ENCODE measurements at places on chromosomes 7 and 10.

DNA sequence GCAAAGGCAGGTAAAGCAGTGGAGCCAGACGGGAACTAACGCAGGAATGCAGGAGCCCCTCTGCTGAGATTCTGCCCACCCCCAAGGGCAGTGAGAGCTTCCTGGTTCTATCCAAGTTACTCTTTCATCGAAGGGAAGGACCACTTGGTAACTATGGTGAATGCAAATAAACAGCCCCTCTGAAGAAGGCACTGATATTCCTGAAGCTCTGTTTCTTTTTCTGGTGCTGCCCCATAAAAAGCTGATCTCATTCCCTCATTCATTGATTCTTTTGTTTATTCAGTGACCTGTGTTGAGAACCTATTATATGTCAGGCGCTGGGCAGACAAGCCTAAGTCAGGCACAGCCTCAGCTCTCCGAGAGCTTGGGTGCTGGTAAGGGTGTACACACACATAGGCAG is 217.3 kb downstream of the SNX10 start:
- DNase-seq = no peak

GRCh38 chr7:129134356-129134987 is 10.0 kb upstream of the TSPAN33 start:
- peak; percentile 45 for DNase-seq

DNA sequence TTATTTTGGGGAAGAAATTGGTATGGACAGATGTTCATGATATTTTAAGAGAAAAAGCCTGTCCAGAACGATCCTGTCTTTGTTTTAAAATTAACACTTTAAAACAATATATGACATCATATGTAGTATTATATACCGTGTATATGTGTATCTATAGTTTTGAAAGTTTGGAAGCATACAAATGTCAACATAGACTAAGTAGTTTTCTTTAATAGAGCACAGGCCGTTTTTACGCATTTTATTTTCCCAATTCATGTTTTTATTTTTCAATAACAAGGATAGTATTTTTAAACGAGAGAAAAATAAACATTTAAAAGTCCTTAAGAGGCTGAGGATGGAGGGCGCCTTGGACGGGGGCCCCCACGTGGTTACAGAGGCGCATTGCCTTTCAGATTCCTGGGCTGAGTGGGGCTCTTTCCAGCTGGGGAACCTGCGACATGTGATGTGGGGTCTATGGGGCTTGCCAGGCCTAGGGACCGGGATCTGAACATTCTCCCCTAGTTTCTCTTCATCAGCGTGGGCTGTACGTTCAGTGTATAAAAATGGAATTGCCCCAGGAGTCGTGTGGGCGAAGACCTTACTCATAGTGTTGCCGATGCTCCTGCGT is 127.8 kb upstream of the ZNF746 start:
- peak; percentile 84 for DNase-seq

DNA sequence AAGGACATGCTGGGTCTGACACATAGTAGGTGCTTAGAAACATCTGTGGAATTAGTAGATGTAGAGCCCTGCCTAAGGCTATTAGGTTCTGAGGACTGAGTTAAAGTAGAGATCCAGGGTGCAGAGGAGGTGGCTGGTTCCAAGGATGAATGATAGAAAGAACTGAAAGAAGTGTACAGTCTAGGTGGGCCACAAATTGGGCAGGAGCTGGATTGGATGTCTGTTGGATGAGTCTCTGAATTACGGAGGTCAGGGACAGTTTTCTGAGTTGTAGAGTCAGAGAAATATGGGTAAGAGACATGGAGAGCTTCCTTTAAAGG is 2.0 kb upstream of the SAMD8 start:
- no peak for DNase-seq

GRCh38 chr10:110042181-110042580 is 34.4 kb downstream of the ADD3 start:
- DNase-seq = no peak

GRCh38 chr7:45982132-45982531 is 61.1 kb upstream of the IGFBP3 start:
- DNase-seq = no peak

- DNase-seq = peak; percentile 56
These were observed 3.0 kb downstream of the SMARCD3 start for GRCh38 chr7:151245360-151246101.

GRCh38 chr10:95480901-95481491 is 80.2 kb downstream of the SORBS1 start:
- no peak for DNase-seq

- DNase-seq = no peak
These were observed 507.1 kb upstream of the ADARB2 start for GRCh38 chr10:2244471-2244870.

- no peak for DNase-seq
These were observed 99.8 kb downstream of the EPDR1 start for GRCh38 chr7:38020121-38020785.

- DNase-seq = no peak
These were observed 8.0 kb downstream of the HGF start for GRCh38 chr7:81761821-81762220.

DNA sequence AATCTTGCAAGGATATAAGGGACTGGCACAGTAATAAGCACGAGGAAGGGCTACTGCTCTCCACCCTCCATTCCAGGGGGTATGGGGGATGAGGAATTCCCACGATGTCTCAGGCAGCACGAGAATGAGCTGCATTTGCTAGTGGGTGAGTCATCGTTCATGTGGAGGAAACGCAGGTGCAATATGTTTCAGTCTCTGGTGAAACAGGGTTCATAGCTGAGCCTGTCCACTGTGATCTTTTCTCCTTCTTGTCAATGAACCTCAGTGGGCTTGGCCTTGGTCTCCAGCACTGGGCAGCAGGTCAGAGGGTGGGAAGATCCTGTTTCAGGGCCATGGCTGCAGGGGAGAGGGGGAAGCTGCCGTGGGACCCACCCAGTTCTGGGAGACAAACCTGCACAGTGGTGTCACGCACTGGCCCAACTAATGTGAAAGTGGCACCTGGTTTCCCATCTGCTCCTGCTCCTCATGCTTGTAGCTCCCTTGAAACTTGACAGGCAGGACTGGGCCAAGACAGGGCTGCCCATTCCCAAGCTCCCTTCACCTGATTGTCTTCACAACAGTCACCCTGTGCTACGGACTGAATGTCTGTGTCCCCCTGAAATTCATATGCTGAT is 181.9 kb downstream of the USP6NL start:
- no peak for DNase-seq

DNA sequence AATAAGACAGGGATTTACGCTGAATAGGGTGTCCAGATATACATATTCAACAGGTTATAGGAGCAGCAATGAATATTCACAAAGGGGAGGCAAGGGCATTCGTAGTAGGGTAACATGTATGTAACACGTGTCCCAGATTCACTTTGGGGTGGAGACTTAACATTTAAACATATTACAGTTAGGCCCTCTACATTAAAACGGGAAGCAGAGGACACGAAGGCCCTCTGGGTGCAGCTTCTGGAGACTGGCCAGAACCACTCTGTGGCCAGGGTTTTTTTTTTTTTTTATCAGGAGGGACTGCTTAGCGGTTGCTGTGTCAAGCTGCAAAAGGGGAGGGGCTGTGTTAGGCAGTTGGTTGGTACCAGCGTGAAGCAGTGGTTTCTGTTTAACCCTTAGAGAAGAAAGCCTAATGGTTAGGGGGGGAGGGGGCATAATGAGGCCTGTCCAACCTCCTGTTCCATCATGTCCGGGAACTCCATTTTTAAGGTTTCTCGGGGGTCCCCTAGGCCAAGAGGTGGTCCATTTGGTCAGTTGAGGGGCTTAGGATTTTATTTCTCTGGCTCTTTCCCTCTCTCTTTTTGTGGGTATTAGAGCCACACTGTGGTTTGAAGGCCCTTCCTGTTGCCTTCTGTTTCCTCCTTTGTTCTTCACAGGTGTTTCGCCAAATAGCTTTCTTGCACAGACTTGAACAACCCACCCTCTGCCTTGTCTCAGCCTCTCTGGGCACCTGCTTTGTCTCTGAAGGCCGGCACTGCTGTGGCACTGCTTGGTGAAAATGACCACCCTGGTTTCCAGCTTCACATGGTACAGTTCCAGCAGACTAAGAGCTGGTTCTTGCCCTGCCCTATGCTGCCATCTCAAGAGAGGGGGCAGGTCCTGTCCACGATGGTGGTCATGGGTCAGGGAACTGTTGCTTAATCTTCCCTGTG is 26.4 kb downstream of the PRF1 start:
- DNase-seq = peak; percentile 79

- no peak for DNase-seq
These were observed 413 bp downstream of the BUD31 start for GRCh38 chr7:99409192-99409572.

- no peak for DNase-seq
These were observed 167.6 kb downstream of the ARL4A start for GRCh38 chr7:12855036-12855435.

GRCh38 chr7:156560075-156560474 is 80.5 kb upstream of the RNF32 start:
- peak; percentile 51 for DNase-seq

- DNase-seq = no peak
These were observed 560.1 kb upstream of the LRRTM3 start for GRCh38 chr10:66365686-66366085.

Measured in Peyer's patch (tissue), 4 donors.